Umbilical cord (tissue), 2 donors: ENCODE measurements at places on chromosomes 4 and X. TPM values are rescaled to one million over a fixed set of nuclear protein-coding genes. Genes with fewer than 3 reads are reported as not detected.

The IL2RG gene
- 0.96 TPM for total RNA-seq

DNA sequence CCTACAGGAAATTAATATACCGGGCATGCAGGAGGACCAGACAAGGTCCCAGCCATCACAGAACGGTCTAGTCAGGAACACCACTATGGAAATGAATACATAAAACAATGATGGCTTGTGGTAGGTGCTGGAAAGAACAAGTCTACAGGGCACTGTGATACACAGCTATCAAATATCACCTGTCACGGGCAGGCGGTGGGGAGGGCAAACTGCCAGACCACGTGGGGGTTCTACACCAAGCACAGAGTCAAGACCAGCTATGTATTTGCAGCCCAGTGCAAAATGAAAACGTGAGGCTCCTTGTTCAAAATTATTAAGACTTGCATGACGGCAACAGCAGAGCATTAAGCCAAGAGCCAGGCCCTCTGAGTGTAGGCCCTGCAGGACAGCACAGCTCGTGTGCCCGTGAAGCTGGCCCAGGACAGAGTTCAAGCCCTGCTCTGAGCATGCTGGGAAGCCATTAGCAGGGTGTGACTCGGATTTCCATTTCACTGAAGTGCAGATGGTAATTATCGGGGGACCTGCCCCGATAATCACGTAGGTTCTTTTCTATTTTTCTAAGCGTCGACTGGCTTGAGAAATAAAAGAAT, 83.6 kb downstream of the JAKMIP1 start:
- DNase-seq = no peak

The SORCS2 gene
- total RNA-seq = 9.6 TPM

GRCh38 chr4:86561256-86561655, 32.9 kb upstream of the PTPN13 start:
- no peak for DNase-seq

The PCDH18 gene
- 93.9 TPM for total RNA-seq

GRCh38 chrX:43423876-43424275, 232.2 kb upstream of the MAOA start:
- DNase-seq = no peak

GRCh38 chrX:107154787-107155620, 36.4 kb upstream of the RBM41 start:
- peak; percentile 0 for DNase-seq

- DNase-seq = no peak
Observed at GRCh38 chr4:131721883-131722282, 1427.2 kb upstream of the PCDH10 start.

GRCh38 chrX:55484948-55485347, 4.7 kb downstream of the USP51 start:
- DNase-seq = no peak

DNA sequence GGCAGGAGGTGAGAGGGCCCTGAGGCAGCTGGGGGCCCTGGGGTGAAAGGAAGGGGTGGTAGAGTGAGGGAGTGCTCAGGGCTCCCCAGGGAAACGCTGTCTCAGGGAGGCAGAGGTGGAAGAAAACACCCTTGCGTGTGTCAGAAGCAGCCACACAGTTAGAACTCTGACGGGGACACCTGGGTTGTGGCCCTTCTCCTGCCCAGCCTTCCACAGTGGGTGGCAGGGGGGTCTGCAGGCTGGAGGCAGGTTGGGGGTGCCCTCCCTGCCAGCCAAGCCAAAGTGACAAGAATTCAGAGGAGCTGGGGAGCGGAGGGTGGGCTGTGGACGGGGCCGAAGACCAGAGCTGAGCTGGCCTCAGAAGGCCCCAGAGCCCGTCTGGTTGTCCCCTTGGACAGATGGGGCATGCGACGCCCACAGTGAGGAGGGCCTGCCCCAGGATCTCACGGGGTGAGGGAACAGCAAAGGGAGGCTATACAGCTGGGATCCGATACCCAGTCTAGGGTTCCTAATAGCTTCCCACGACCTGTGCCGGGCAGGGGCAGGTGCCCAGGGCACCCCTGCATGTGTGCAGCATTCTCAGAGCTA, 105.2 kb upstream of the ADRA2C start:
- no peak for DNase-seq

DNA sequence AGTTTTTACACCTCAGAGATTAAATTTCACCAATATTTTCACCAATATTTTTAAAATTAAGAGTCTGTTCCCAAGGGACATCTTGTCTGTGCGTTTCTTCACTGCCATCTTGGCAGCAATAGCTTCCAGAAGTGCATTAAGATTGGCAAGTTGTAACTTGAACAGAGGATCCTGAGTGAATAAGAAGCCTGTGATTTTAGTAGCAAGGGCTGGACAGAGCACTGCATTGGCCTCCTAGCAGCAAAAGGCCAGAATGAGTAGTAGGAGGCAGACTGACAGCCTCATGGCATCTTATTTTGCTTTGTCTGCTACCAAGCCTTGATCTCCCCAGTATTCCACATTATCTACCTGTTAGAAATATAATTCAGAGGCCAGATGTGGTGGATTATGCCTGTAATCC, 138.4 kb downstream of the CPE start:
- no peak for DNase-seq
